C1 segment of cervical spinal cord (tissue), 14 donors: ENCODE measurements at places on chromosomes 5 and 9.
A peak's percentile ranks its signal among the peaks of the same experiment; 100 is the strongest.

DNA sequence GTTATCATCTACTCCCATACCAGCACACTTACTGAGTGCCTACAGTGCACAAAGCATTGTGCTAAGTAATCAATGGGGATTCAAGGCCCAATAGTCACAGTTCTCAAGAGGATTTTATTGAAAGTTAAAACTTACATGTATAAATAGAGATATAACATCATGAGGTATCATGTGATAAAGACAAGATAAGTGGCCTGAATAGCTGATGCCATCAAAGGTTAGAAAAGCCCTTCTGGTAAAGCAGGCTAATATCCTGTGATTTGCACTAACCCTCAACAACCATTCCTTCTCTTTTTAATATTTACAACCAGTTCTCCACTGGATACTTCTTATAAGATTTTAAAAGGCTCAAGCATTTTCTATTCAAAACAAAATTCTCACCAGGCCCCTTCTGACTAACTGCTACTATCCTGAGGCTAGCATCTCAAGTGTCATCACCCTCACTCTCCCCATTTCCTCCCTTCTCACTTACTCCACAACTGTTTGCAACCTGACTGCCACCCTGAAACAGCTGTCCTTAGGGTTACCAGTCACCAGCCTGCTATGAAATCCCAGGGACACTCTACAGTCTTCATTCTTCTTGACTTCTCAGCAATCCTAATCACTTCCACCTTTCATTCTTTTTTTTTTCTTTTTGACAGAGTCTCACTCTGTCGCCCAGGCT is 377.9 kb downstream of the ENC1 start:
- DNase-seq = no peak

GRCh38 chr5:156019571-156020180 is 307.3 kb upstream of the SGCD start:
- DNase-seq = no peak

- peak; percentile 34 for DNase-seq
Observed at GRCh38 chr9:94783102-94783682, 56.7 kb downstream of the AOPEP start.

GRCh38 chr5:10374046-10375022 is 20.8 kb downstream of the MARCHF6 start:
- DNase-seq = no peak

DNA sequence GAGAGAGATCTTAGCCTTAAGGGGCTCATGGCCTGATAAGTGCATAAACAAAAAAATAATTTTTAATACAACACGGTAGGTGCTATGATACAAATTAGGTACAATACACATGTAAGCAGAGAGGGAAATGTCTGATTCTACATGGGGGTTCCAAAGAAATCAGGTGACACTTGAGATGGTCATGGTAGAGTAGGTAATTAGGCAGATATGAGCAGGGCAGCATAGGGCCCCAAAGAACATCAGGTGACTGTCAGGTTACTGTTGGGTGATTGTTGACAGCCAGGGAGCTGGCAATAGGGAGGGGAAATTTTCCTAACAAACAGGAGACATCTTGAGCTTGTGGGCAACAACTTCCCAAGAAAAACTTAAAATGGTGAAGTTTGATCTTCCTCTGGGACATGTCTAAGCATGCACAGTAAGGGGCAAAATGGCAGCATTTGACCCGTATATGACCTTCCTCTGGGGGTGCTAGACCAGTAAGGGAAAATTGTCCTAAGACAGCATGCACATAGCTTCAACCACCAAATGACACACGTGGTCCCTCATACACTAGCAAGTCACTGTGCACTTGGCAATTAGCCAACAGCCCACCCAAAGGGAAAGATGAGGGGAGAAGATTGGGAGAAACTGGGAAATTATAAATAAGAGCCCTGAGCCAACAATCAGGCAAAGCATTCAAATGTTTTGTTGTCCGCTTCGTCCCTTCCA is 37.3 kb upstream of the TENT4A start:
- no peak for DNase-seq

DNA sequence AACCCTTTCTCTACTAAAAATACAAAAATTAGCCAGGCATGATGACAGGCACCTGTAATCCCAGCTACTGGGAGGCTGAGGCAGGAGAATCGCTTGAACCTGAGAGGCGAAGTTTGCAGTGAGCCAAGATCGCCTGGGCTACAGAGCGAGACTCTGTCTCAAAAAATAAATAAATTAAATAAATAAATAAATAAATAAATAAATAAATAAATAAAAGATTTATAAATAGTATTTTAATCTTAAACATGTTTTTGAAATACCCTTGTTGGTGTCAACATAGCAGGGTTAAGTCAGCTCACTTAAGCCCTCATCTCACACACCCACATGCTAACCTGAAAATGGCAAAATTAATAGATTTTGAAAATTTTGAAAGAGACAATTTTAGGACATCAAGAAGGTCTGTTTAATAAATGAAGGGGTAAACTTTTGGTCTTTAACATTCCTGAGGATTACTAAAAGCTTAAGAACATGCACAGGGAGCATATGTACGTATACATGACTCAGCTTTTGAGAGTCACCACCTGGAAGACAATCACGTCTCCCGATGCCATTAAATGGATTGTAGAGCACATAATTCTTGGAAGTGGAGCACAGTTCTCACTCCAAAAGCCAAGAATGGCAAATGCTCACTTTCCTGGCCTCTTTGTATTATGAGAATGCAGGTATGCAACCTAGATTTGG is 202.5 kb downstream of the GDNF start:
- no peak for DNase-seq

DNA sequence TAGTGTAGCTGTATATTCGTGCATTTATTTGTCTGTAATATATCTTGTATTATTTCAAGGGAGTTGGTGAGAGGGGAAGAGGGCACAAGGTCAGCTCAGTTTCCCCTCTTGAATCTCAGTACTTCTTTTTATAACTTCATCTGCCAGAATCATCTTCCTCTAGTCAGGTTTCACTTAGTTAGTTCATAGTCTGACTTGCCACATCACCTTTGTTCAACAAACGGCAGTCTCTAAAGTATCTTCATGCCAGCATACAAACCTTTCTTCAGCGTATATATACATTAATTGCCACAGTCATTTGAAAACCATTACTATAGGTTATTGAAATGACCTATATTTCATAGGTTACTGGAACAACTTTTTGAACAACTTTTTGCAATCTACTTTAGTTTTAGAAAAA is 1.6 kb downstream of the ECM2 start:
- DNase-seq = no peak

- no peak for DNase-seq
Observed at GRCh38 chr5:138631096-138631928, 56.1 kb upstream of the HSPA9 start.

DNA sequence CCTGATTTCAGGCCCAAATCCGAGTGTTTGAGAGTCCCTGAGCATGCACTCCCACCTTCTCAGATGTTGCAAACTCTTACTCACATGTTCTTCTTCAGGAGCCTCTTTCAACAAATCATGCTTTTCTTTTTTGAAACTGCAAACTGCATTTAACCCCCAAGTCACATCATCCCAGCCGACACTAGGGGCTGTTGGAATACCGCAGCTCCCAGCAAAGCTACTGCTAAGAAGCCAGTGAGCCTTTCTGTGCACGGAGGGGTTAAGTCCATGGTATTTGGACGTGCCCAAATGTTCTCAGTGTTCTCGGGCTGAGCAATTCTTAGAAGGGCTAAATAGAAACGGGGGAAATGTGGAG is 282.9 kb downstream of the NFIB start:
- no peak for DNase-seq

GRCh38 chr5:42772265-42772993 is 15.8 kb downstream of the CCDC152 start:
- DNase-seq = no peak

GRCh38 chr9:100206899-100207298 is 107.9 kb downstream of the INVS start:
- DNase-seq = no peak
